ENCODE measurements at places on chromosomes 7 and 10.

- DNase-seq: no peak
Measured at GRCh38 chr10:132696204-132696603, 89.7 kb downstream of the NKX6-2 start.

DNA sequence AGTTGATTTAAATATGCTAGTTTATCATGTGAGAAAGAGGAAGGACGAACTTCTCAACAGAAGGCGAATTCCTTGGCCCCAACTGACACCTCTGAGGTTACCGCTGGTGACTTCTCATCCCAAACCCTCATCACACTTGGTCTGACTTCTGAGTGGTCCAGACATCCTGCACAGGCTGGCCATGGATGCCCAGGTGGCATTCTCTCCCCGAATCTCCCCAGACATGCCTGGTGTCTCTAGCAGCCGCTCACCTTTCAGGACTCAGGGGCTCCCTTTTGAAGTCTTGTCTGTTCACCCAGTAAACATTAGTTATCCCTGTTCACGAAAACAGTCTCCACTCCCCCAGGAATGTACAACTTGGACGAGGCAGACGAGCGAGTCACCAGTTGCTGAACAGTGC, 157.7 kb downstream of the ADARB2 start:
- DNase-seq: no peak

- DNase-seq: peak; percentile 29
Measured at GRCh38 chr10:101217450-101218281, 11.6 kb downstream of the LBX1 start.

GRCh38 chr10:113485736-113486135, 67.1 kb upstream of the HABP2 start:
- no peak for DNase-seq

- DNase-seq: peak; percentile 78
Measured at GRCh38 chr10:98403812-98404504, 11.0 kb downstream of the PYROXD2 start.

- no peak for DNase-seq
Measured at GRCh38 chr7:139718141-139718540, 59.7 kb downstream of the HIPK2 start.

DNA sequence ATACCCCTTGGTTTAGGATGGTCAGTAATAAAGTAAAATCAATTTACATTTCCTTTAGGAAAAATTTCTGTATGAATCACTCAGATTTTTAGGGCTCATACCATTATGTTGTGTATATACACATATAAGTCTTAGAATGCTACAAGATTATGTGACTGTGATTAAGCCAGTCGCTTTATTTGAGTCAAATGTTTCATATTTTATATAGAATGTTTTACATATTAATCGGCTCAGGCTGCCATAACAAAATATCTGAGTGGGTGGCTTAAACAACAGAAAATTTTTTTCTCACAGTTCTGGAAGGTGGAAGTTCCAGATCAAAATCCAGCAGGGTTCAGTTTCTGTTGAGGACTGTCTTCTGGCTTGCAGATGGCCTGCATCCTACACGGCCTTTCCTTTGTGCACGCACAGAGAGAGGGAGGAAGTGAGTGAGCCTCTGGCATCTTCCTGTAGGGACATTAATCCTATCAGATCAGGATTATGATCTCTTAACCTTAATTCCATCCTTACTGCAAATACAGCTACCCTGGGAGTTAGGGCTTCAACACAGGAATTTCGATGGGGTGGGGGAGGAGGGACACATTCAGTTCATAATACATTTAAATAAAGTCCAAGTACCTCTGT, 198.0 kb downstream of the PHF14 start:
- no peak for DNase-seq

DNA sequence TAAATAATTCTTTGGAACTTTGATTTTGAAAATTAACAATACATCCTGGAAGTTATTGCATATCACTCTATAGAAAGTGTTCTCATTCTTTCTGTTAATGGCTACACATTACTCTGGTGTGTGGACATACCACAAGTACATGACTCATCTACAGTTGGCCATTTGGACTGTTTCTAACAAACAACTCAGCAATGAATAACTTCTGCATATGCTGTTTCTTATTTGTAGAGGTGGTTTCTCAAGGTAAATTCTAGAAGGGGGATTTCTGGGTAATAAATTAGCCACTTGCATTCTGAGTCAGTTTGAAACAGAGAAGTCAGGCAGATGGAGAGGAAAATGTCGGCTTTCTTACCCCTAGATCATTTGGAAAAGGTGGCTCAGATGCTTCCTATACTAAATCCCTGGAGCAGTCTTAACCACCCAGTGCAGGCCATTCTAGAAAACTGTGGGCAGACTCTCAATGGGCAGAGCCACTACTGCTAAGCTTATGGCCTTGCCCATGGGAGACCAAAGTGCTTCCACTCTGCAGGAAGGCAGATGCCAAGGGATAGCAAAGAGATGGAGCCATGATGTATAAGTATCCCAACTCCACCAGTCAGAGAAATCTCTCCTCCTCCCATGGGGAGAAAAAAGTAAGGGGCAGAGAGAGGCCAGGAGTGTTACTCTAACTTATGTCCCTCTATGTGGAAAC, 194.0 kb upstream of the PLPP4 start:
- peak; percentile 1 for DNase-seq

GRCh38 chr7:123096976-123097375, 101.5 kb upstream of the TAS2R16 start:
- DNase-seq: no peak

GRCh38 chr7:146346096-146346495, 229.5 kb downstream of the CNTNAP2 start:
- no peak for DNase-seq

DNA sequence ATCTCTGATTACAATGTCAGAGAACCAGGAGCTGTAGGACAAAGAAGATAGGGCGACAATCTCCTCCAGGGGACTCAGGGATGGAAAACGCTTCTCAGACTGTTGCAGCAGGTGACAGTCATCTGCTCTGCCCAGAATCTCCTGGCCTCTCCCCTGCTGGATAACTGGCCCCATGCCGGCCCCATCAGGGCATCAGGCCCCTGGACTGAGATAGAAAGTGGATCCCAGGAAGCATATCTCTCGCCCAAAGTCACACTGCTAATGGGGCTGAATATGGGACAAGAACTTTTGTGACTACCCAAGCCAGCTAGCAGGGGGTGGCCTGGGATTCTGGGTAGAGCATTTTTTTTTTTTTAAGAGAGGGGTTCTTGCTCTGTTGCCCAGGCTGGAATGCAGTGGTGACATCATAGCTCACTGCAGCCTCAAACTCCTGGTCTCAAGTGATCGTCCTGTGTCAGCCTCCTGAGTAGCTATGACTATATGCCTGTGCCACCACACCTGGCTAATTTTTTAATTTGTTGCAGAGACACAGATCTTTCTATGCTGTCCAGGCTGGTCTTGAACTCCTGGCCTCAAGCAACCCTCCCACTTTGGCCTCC, 20.5 kb upstream of the MLXIPL start:
- DNase-seq: no peak

DNA sequence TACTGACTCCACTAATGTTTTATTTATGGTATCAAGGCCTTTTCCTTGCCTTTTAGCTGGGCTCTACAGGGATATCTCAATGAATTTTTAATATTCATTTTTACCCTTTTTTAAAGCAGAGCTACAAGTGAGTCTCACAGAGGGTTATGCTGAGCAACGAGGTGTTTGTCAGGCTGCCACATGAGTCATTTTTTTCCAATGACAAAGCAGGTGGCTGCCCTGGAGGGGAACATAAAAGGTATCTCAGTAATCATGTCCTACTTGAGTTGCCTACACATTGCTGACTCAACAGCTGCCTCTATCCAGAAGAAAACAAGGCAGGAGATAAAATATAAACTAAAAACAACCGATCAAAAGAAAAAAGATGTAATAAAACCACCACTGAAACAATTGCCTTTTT, 1004.9 kb upstream of the POT1 start:
- no peak for DNase-seq

GRCh38 chr7:90251304-90251635, 6.3 kb downstream of the CFAP69 start:
- peak; percentile 32 for DNase-seq

DNA sequence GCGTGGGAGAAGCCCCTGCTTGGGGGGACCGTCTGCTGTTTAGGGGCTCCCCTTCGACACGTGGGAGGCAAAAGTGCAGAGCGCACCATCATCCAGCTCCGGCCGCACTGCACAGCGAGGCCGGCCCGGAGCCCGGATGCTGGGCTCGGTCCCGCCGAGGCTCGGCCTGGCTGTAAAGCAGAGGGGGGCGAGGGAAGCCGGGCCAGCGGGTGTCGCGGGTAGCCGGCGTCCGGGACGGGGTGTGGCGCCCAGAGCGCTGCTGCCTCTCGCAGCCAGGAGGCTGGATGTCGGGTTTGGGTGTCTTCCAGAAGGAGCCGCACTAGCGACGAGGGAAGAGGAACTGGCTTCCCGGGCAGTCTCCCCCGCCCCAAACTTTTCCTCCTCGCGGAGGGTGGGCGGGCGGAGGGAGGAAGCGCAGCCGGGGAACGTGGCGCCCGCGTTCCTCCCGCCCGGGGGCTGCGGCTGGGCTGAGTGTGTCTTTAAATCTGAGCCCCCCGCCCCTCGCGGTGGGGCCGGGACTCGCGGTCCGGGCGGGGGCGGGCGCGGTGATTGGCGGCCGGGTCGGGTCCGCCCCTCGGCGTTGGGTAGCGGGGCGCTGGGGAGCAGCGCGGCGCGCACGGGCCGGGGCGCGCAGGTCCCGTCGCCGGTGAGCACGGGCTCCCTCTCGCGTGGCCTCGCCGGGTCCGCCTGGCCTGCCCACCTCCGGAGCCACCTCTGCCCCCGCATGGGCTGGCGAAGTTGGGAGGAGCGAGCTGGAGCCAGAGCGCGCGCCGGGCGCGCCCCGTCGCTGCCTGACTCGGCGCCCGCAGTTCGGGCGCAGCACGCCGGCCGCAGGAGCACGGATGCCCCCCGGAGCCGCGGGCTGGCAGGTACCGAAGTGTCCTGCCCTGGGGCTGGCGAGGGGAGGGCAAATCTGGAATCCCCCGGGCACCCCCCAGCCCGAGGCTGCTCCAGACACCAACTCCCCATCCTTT, at the start of gene PALD1:
Gene PALD1 (plus strand): TSS at position 577 of the 974 bp plus-strand sequence. CDS start 47,185 bp downstream, outside the sequence.
- DNase-seq: peak; percentile 41

- peak; percentile 55 for DNase-seq
Measured at GRCh38 chr7:137462074-137462715, 118.7 kb upstream of the PTN start.

DNA sequence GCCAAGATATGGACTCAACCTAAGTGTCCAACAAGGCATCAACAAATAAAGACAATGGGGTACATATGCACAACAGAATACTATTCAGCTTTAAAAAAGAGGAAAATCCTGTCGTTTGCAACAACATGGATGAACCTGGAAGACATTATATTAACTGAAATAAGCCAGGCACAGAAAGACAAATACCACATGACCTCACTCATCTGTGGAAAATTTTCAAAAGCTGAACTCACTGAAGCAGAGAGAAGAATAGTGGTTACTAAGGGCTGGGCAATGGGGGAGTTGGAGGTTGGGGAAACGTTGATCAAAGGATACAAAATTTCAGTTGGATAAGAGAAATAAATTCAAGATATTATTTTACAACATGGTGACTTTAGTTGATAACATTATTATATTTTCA, 221.4 kb upstream of the PITRM1 start:
- peak; percentile 25 for DNase-seq

DNA sequence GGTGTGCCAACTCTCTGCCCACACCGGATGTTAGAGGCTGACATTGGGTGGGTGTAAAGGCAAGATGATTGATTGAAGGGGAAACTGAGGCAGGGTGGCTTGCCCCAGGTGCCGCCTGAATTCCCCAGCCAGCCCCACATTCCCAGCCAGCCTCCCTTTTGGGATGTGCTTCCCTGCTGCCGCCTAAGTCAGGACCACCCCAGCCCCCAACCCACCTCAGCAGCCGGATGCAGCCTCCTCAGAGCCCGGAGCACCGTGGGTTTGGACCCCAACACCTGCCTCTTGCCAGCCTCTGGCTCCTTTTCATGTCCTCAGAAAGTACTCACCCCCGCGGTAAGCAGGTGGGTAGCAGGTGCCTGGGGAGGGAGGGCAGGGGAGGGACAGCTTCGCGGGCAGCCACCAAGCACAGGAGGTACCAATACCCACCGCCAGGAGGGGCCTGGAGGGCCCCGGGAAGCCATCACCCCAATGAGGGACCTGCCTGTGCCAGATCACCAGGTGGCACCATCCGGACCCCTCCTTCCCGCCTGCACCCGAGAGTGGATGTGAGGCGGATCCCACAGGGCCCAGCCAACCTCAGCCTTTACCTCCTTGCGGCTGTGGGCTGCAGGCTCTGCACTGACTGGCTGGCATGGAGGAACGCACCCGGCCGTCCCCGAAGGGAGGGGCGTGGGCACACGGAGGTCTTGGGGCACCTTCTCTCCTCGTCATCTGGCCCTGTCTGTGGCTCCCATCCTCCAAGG, 60.5 kb downstream of the PWWP2B start:
- no peak for DNase-seq

- DNase-seq: peak; percentile 95
Measured at GRCh38 chr7:81111358-81111757, 192.5 kb upstream of the SEMA3C start.

DNA sequence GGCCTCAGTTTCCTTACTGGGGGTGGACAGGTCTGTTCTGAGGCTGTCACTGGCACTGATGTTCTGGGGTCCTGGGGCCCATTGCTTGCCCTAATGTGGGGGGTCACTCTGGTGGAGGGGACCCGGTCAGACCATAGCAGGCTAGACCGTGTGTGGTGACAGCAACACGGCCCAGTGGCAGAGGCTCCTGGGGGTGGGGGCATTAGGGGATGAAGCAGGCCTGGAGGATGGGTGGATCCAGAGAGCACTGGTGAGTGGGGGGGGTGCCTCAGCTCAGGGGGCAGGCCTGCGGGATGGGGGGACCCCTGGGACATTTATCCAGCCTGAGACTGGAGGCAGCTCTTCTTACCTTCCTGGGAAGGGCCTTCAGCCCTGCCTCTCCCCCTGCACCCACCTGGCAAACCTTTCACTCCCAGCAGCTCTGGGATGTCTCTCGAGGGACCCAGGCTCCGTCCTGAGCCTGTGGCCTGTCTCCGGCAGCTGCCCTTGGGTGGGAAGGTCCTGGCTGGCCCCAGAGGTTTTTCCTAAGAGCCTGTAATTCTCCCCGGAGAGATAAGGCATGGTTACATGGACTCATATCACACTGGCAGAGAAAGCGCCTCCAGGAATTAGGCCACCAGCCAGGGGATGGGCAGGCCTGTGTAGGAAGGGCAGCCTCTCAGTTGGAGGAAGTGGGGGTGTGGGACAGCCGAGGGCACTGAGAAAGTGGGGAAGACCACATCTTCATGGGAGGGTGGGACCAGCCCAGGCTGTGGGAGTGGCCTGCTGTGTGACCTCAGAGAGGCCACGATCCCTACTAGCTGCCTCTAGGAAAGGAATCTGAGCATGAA, 147.7 kb downstream of the UBE2H start:
- DNase-seq: no peak

GRCh38 chr10:99784727-99785441, 2.4 kb downstream of the ABCC2 start:
- peak; percentile 44 for DNase-seq

DNA sequence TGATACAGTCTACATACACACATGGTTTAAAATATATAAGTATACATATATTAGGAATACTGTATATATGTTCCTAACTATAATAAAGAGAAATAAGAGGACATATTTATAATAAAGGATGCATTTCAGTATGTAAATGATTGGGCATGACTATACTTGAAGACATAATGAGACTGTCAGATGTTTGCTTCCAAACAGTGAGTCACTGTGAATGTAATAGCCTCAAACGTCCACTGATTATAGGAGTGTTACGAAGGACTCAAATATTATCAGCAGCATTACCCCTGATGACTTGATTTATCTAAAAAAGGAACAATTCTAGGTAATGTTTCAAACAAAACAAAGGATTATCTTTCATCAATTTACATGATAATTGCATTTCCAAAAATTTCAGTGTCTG, 39.9 kb upstream of the NRBF2 start:
- peak; percentile 10 for DNase-seq

GRCh38 chr10:83943920-83944319, 195.4 kb upstream of the GHITM start:
- DNase-seq: no peak

- DNase-seq: no peak
Measured at GRCh38 chr7:149714910-149715471, 58.4 kb downstream of the ZNF467 start.

Measured in fibroblast of skin of abdomen (primary cell).